ENCODE measurements at places on chromosomes 11 and 22.

DNA sequence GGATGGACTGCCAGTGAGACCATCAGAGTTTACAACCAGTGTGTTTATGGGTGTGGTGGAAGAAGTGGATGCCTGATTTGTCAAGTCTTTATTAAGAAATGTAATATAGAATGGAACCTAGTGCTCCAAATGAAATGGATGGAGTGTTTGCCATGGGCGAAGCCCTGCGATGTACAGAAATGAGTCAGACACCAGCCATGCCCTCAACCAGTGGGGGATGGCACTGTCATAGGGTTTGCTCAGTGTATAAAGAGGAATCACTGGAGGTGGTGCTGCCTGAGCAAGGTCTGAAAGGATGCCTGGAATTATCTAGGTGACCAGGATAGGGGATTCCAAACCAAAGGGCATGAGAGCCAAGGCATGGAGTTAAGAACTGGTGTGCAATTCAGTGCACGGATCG is 120.9 kb upstream of the MTNR1B start:
- DNase-seq, result no peak

DNA sequence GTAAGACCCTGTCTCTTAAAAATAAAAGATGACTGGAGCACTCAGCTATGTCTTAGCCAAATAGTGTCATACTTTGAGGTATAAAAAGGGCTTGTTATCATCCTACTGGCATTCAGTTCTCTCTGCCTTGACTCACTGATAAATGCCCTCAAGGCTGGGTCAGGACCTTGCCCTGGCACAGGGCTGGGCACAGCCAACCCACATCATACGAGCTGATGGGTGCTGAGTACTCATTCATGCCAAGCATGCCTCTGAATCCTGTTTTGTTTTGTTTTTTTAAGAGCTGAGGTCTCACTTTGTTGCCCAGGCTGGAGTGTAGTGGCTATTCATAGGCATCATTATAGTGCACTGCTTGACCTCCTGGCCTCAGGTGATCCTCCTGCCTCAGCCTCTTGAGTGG is 1.9 kb downstream of the SMTNL1 start:
- DNase-seq, result no peak

GRCh38 chr11:362642-363442 is 6.5 kb upstream of the B4GALNT4 start:
- no peak for DNase-seq

DNA sequence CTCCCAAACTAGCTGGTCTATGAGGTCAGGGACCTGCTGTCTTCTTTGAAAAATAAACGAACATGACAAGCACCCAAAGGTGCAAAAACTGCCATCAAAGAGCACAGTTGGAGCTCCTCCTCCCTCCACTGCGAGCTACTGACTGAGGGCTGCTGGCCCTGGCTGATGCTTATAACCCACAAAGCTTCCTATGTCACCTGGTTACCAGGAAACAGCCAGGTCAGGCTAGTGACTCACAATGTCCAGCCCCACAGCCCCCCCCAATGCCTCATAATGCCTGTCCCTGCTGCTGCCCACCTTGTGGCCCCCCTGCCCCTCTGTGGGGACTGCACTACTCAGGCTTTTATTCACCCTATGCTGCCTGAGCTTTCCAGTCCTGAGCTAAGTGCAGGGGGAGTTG is at the start of gene DRICH1:
DRICH1 (minus strand) TSS at position 144 of the 400 bp plus-strand sequence. CDS start 298 bp downstream, outside the sequence.
- DNase-seq, result no peak

GRCh38 chr11:34552270-34552669 is 38.7 kb upstream of the ELF5 start:
- no peak for DNase-seq

DNA sequence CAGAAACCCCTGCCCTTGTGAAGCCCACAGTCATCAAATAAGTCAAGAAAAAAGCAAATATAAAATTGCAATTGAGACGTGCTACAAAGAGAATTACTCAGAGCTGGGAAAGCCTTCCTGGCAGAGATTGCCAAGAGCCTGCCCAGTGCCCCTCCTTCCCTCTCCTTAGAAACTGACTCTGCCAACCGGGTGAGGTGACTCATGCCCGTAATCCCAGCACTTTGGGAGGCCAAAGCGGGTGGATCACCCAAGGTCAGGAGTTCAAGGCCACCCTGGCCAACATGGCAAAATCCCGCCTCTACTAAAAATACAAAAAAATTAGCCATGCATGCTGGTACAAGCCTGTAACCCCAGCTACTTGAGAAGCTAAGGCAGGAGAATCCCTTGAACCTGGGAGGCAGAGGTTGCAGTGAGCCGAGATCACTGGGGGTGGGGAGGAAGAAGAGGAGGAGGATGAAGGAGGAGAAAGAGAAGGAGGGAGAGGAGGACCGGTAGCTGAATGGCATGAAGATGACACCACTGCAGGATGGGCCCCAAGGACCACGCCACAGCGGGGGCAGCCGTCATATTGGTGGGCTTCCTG is 76.1 kb upstream of the RTL6 start:
- no peak for DNase-seq

GRCh38 chr11:1843796-1844195 is 5.0 kb downstream of the TNNI2 start:
- DNase-seq, result no peak

GRCh38 chr11:9139628-9140357 is 48.4 kb upstream of the SCUBE2 start:
- no peak for DNase-seq

GRCh38 chr22:22928666-22929380 is 41.2 kb downstream of the IGLL5 start:
- DNase-seq, result no peak

- peak; percentile 48 for DNase-seq
Observed at GRCh38 chr22:46914916-46915894, 152.8 kb downstream of the TBC1D22A start.

- DNase-seq, result no peak
Observed at GRCh38 chr11:46200537-46201281, 76.8 kb upstream of the CREB3L1 start.

Measured in NCI-H187 (cell line).